Choroid plexus epithelial cell (primary cell): ENCODE measurements at places on chromosomes 4 and X.
A peak's percentile ranks its signal among the peaks of the same experiment; 100 is the strongest.

DNA sequence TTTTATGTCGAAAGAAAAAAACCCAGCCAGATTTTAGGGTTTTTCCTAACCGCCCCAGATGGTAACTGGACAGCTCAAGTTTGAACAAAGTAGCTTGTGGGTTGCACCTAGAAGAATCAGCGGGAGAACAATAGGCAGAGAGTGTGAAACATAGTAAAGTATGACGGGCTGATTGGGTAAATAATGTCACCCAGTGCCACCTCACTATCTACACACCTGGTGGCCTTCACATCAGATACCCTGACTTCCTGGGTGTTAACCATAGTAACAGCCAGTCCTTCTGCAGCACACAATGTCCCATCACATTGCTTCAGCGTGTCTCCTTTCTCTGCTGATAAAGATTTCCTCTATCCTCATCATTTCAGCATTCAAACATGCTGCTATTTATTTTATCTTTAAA, 159.1 kb upstream of the HS3ST1 start:
- DNase-seq = no peak

- peak; percentile 89 for DNase-seq
These were observed 108.4 kb upstream of the ATXN3L start for GRCh38 chrX:13428053-13428786.

GRCh38 chr4:54228056-54228527, 1.0 kb upstream of the PDGFRA start:
- DNase-seq = peak; percentile 88

DNA sequence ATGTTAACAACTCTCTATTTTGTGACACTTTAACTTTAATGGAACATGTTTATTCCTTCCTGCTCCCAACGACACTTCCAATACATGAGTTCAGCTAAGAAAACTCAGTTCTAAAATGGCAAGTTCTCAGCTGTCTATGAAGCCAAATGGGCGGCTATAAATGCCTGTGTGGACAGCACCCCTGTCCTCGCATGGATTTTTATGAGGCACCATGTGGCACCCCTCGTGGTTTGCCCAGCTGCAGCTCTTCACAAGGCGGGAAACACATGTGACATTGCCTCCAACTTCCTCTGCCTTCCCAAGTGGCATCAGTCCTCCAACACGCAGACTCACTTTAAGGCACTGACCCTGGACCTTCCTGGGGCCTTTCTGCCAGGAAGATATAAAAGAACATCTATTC, 48.0 kb downstream of the SH3RF1 start:
- no peak for DNase-seq

- peak; percentile 3 for DNase-seq
These were observed 1219.3 kb upstream of the PRKX start for GRCh38 chrX:4932790-4933189.

DNA sequence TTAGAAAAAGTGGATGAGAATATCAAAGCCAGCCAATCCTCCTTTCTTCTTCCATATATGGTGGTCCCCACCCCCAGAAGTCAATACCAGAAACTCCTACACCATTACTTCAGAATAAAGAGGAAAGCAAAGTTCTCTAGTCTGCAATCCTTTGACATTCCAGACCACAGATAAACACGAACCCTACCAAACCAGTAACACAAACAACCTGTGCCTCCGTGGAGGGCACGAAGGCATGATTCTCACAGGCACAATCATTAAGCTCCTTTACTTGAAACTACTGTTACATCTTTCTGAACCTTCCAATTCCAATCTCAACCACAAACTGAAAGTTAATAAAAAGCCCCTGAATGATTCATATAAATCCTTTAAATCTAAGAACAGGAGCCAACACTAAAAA, 16.3 kb downstream of the MAML3 start:
- peak; percentile 47 for DNase-seq

DNA sequence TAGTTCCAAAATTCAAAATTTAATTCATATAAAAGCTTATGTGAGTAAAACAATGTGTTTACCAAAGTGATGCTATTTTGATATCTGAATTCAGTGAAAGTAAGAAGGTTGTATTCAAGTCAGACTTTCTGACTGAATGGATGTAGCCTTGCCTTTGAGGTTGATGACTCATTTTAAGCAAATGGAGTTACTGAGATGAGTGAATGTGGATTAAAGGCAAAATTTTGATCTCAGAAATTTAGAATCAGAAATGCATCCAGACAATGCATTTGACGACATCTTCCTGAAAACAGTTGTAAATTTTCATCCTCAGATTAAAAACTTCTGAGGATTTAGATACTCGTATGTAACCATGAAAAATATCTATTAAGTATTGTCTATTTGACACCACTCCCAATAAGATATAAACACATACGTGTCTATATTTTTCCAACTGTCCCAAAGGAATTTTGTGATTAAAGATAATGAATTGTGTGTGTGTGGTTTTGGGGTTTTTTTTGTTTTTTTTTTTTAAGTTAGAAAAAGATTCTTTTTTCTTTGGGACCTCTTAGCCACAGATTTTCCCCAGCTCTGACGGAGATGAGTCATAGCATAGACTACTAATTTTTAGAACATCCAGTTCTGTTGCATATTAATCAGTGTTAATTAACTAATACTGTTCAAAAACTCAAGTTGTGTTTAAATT, 34.4 kb downstream of the NFKB1 start:
- peak; percentile 77 for DNase-seq

DNA sequence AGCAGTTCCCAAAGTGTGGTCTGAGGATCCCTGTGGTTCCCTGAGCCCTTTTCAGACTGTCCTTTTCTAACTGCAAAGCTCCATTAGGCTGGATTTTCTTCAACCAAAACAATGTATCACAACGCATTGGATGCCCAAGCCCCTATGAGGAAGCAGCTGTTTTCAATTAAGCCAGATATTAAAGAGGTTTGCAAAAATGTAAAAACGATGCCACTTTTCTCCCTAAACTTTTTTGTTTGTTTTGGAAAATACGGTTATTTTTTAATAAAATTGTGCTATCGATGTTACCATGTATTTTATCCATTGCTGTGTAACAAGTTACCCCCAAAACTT, 170.4 kb upstream of the BCOR start:
- DNase-seq = no peak

DNA sequence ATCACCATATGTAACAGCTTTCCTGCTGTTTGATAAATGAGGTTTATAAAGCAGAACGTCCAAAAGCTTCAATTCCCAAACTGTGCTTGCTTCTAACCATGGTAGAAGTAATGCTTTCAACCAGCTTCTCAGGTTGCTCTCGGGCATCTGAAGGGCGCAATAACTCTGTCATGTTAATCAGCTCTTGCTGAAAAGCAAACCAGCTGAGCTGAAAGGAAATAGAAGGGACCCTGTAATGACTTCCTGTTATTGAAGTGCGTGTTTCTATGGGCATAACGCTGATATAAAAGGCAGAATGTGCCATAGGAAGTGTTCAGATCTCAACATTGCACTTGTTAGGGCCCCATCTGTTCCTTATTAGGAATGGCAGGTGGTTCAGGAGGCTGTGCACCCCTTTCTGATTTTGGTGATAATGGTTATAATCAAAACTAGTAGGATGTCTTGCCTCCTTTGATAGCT, 21.2 kb downstream of the HERC3 start:
- no peak for DNase-seq

DNA sequence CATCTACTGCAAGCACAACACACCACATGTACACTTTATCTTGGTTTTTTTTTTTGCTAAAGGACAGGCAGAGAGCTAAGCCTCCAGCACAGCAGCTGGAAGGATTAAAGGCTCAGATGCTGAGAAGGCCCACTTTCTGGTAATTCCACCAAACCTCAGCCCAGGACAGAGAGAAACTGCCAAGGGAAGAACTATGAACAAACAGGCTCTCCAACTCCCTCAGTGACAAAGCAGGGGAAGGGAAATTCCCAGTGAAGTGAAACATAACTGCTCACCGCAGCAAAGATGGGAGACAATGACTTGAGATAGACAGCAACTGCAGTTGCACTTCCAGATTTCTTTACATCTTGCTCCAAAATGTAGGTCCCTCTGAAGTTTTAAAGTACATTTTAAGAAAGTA, 4.8 kb downstream of the PROM1 start:
- no peak for DNase-seq

- DNase-seq = no peak
These were observed 135.8 kb upstream of the GUCY1A1 start for GRCh38 chr4:155530857-155531256.

DNA sequence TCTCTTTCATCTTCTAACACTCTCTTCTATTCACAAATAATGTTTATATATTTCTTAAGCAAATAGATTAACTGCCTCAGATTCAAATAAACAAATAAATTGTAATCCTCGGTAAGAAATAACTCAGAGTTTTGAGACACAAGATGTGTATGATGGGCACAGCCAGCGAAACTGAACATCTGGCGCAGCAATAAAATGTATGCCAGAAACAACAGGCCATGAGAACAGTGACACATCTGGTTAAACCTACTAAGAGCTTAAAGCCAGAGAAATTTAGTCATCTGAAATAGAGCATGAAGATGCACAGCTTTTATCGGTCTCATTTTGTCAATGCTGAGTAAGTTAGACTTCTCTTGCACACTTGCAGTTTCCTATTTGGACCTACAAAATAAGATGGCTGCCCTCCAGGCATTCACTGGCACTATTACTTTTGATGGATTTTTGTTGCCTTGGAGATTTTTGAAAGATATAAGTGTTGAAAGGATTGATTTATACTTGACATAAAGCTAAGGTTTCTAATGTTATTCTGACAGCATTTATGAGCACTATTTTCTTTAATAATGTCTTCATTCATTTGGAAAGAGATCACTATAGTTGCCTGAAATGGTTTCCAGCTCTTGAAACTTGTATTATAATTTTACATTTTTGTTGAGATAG, 1444.0 kb downstream of the PCDH18 start:
- DNase-seq = no peak

DNA sequence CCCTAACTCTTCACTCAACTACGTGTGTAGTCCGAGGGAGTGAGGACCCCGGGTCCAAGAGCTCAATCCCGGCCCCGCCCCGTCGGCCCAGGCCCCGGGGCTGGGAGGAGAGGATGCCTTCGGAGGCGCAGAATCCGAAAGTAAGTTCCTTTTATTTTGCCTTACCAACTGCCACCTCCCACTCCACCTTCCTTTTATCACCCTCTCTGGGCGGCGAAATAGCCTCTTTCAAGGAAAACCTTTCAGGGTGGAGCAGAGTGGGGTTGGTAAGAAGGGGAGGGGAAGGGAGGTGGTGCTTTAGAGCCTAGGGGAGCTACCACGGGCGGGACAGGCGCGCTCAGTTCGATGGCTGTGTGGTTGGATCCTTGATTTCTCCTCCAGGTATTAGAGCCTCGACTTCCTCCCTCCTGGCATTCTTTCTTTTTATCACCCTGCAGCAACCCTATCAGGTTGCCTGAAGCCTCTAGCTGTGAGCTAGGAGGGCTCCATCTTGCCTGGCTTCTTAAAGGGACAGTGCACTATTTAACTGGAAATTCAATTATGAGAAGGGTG, 191.2 kb downstream of the RRAGB start:
- DNase-seq = peak; percentile 9

GRCh38 chr4:74631338-74631737, 163.0 kb downstream of the BTC start:
- peak; percentile 72 for DNase-seq

GRCh38 chr4:146478009-146478408, 43.7 kb downstream of the SLC10A7 start:
- no peak for DNase-seq

DNA sequence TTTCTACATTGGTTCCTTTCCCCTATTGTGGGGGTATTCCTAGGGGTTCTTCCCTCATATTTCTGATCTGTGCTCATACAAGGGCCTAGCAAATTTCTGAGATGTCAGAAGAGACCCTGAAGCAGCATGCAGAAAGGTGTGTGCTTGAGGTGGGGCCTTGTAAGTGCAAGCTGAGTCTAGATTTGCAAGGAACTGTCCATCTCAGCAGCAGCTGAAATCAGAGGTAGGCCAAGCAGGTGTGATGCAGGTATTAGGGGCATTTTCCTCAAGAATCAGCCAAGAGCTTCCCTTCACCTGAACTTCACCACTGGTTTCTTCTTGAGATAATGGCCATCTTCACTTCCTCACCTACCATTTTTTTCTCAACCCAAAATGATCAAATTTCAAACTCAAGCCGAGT, 45.1 kb downstream of the ASB9 start:
- DNase-seq = no peak

DNA sequence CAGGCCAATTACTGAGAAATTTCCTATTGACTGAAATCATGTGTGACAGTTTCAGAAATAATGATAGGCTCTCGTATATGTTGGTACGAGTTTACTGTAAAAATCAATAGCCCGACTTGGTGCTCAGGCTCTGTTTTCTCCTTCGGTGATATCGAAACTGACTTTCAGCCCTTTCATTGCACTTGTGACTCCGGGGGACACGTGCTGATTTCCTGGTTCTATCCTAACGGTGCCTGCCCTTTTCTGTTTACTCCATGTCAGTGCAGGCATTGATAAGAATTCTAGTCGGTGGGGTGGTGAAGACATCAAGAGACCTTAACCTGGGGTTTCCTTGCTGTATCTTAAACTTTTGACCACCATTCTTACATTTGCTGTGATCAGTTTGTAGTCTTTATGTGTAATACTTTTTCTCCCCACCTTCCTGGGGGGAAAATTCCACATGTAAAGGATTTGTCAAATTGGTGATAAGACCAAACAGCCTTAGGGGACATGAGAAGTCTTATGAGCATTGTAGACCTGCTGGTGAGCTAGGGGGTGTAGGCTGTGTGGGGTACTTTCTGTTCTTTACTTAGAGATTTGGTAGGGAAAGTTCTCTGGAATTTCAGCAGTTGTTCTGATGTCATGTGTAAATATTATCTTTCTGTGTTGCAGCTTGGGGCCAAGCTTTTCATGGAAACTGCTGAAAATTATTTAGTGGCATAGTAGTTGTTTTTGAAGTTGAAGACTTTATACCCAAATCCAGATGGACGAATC, 52.7 kb downstream of the TMEM131L start:
- DNase-seq = peak; percentile 51

DNA sequence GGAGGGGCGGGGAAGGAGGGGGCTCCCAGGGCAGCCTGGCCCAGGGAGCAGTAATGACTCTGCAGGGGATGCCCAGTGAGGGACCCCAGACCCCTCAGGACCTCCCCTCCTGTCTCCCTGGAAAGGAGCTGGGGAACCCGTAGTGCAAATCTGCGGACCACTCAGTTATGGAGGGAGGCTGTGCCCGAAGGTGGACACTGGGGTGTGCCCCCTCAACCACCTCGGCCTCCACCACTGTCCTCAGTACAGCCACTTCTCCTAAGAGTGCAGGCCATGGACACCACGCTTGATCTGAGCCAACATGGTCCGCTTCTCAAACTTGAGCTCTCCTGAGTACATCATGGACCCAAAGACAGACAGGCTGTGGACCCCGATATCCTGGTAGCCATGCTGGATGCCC, 378.2 kb upstream of the MAOA start:
- DNase-seq = no peak

DNA sequence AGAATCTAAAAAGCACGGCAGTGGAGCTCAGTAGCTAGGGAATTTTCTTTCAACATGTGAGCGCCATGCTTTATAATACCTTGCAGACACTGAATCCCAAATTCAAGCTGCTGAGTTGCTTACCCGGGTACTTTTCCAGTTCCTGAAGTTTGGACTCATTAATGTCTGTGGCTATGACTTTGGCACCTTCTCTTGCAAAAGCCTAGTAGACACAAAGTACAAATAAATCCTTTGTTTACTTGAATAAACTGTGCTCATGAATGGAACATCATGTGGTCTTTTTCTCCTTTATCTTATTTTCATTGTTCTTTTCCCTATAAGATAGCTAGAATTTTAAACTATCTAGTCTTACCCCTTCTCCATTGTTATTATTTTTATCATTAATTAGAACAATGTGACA, 4.6 kb downstream of the BDH2 start:
- DNase-seq = no peak
